ENCODE measurements at places on chromosomes 5 and 9.
A peak's percentile ranks its signal among the peaks of the same experiment; 100 is the strongest.

DNA sequence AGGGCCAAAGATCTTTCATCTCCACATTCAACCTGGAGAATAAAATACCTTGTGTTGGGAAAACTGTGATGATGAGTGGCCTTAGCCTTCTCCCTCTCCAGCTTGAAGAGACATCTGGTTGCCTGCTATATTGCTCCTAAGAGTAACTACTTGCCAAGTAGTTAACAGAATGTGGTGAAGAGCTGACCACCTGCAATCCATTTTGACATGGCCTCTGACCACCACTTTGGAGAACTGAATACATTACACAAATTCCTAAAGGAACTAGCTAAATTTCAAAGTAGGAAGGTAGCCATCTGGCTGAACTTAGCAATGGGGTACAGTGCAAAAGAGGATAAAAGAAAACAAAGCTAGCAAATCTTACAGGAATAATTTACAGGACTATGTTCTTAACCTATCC lies 7.2 kb downstream of the TBCA start:
- DNase-seq, result no peak

GRCh38 chr9:36870960-36871359 lies 163.1 kb downstream of the PAX5 start:
- DNase-seq, result no peak

- DNase-seq, result no peak
These were observed 781.2 kb downstream of the MTRR start for GRCh38 chr5:8650186-8650585.

- DNase-seq, result peak; percentile 43
These were observed 733 bp downstream of the ANGPTL2 start for GRCh38 chr9:127121628-127122175.

DNA sequence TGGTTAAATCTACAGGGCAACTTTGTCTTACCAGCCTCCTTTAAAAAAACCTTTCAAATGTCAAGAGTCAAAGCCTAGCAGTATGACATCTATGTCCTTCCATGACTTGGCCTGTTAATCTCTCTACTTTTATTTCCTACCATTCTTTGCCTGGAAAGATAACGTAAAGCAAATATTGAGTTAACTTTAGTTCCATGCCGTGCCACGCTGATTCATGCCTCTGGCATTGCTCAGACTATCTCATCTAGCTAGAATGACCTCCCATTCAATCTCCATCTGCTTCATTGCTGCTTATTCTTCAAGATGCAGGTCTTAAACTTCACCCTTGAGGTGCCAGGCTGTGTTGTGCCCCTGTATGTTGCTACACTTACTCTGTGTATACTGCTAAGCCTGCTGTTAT lies 729.8 kb downstream of the EFNA5 start:
- no peak for DNase-seq

DNA sequence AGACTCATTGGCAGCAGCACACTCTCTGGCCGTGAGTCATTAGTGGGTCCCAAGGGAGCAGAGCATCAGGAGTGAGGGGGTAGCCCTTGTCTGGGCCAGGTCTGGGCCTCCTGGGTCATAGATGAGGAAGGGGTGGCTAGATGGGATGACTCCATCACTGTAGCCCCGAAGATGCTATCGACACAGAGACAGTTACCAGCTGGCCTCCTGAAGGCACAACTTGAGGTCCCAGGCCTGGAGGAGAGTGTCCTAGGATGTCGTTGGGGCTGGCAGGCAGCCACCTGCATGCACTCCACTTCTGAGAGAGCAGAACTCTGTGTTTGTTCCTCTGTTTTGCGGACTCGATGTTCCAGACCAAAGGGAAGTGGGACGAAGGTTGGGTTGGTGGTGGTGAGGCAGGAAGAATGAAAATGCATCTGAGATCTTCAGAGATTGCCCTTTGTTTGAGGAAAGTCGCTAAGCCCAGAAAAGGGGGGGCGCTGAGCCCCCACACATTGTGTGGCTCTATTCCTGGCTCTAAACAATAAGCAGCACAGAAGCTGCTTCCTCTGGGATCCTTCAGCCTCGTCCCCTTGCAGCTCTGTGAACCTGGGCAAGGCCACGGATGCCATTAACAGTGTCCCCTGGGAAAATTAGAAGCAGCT lies 4.7 kb downstream of the BTNL9 start:
- no peak for DNase-seq

DNA sequence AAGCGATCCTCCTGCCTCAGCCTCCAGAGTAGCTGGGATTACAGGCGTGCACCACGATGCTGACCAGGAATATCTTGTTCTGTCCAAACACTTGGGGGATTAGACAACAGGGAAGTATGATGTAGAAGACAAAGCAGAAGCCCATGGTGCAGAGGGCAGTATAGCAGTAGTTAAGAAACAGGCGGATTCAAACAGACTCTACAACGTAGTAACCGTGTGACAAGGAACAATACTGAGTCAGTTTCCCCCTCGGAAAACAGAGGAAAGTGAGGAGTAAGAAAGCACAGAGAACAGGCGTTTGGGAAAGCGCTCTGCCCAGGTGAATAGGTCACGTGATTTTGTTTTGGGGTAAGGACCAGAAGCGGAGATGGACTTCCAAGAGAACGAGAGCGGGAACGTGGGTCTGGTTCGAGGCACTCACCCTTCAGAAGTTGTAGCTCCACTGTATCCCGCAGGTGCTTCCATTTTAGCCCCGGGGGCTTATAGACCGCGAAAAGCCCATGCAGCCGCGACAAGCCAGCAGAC lies 306 bp downstream of the TRUB2 start:
- no peak for DNase-seq

GRCh38 chr5:39080168-39080567 lies 6.0 kb upstream of the RICTOR start:
- no peak for DNase-seq

DNA sequence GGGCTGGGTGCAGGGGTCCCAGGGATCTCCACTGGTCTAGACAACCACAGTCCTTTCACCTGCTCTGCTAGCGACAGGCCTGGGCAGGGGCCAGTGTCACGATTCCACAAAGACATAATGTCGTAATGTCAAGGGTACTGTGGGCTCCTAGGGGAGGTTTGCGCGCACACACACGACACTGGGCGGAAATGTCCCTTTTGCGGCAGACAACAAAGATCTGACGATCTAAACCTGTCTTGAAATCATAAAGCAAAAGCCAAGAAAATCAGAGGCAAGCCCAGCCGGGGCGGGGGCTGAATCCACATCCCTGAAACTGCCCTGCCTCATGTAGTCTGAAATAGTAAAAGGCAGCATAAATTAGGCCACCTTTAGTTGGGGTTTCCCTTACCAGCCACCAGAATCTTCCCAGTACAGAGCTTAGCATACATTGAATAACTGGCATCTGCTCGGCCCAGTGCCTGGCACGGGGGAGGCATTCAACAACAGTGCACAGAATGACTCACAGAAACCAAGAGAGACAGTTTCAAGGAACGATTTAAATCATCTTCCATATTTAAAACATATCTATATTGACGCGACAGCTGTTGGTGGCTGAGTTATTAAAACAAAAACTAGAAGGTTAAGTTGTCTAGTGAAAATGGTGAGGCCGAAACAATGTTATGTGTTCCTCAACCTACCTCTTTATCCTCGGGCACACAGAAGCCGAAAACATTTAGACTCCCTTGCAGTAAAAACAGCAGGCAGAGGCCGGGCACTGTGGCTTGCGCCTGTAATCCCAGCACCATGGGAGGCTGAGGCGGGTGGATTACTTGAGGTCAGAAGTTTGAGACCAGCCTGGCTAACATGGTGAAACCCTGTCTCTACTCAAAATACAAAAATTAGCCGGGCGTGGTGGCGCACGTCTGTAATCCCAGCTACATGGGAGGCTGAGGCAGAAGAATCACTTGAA lies 151.0 kb downstream of the MYO10 start:
- peak; percentile 81 for DNase-seq

DNA sequence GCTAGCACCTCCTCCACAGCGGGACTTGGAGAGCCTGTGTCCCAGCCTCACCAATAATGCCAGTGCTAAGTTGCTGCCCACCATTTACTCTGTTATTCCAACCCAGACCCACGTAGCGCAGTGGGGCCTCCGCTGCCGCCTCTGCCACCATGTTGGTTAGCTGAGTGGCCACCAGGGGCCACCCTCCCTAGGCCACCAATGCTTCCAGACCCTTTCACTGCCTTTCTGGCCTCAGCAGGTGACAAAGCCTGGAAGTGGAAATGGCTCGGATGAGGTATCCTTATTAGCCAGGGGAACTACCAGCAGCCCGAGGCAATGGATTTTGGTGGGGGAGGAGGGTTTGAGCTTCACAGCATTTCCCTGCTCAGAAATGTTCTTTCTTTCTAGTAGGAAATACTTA lies 110.1 kb downstream of the OSTF1 start:
- no peak for DNase-seq

- no peak for DNase-seq
These were observed 37.1 kb downstream of the FBXW11 start for GRCh38 chr5:171969288-171969880.

GRCh38 chr5:139377226-139377625 lies 5.9 kb downstream of the SLC23A1 start:
- DNase-seq, result peak; percentile 42

GRCh38 chr5:179345433-179346321 lies at the start of gene ADAMTS2:
Gene ADAMTS2 (minus strand): TSS chr5:179345461. CDS start chr5:179345328, 133 bp downstream.
- no peak for DNase-seq

GRCh38 chr9:25453875-25454274 lies 224.4 kb downstream of the TUSC1 start:
- no peak for DNase-seq

DNA sequence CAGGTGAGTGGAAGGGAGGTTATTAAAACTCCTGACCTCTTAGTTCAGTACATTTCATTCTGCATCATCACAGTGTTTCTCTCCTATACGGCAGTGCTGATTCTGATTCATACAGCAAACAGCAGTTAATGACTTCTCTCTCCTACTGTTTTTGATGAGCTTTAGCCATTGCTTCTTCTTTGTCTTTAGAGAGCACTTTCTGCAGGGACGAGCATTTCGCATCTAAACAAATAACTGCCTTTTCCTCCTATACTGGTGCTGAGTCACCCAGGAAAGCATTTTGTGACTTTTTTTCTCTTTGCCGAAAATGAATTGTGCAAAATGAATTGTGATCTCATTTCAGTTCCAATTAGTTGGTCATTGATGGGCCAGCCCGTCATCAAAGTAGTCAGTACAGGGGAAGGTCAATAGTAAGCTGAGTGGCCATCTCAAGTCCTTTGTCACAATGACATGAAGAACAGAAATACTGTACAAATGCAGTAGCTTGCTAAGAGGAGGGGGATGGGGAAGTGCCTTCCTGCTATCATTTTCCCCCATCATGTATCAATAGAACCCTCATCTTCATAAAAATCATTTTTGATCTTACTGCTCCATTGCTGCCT lies 98.5 kb downstream of the INSYN2B start:
- DNase-seq, result no peak

DNA sequence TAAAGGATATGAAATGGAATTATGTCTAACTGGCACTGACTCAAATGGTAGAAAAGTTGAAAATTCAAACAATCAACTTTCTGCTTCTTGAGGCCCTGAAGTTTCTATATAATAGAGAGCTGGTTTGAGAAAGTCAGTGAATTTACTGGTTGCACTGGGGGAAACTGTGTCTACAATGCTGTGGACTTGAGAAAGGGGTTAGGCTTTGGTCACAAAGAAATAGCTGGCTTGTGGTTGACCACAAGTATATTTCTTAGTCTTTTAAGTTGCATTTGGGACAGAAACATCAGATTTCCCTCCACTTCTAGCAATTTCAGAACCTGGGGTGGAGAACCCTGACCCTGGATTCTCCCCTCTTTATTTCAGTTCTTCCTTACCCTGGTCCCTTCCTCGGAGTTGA lies 192.6 kb upstream of the ACTBL2 start:
- no peak for DNase-seq

DNA sequence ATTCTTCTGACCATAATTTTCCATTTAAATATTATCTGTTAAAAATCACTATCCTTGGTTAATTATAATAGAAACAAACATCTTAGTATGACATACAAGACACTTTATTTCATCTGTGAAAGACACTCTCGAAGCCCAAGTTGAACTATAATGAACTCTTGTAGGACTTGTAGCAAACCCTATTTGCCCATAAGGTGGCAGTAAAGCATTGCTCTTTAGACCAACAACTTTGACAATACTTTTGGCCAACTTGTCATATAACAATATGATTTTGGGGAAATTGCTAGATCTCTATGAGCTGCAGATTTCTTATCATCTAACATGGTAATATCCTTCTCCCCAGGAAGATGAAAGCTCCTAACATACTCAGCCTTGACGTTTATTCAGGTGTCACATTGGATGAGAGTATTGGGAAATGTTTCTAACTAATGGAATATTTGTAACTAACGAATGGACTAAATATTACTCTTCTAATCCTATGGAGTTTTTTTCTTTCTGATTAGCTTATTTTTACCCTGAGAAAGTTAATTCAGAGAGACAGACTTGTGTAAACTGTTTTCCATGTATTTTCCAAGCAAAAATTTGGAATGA lies 11.0 kb downstream of the SPINK14 start:
- no peak for DNase-seq

DNA sequence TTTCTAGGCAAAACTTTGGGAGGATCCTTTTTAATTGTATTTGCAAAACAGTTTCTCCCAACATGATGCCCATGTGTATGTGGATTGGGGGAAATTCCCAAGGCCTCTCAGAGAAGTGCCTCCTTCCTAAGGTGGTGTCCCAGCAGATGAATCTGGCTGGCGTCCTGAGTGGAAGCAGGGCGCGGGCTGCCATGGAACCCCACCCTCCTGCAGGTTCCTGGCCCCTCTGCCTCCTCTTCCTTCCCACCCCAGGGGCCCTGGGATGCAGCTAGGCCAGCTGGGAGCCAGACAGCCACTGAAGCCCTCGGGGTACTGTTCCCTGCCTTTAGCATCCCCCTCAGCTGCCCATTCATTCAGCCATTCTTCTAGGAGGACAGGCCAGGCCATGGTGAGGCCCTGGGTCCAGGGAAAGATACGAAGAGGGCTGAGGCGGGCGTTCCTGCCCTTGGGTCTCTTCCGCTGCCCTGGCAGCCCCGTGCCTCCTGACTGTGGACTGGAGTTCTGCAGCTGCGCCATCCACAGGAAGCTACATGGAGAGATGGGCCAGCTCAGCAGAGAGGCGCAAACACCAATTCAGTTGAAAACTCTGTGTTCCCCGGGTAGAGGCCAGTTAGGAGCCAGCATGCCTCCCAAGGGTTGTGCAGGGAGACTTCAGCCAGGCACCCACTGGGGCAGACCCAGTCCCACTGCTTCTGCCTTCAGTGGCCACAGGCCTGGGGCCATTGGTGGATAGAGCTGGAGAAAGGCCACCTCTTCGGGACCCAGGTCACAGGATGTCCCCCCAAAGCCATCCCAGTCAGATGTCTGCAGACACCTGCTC lies 36.5 kb downstream of the ADAMTS2 start:
- no peak for DNase-seq

DNA sequence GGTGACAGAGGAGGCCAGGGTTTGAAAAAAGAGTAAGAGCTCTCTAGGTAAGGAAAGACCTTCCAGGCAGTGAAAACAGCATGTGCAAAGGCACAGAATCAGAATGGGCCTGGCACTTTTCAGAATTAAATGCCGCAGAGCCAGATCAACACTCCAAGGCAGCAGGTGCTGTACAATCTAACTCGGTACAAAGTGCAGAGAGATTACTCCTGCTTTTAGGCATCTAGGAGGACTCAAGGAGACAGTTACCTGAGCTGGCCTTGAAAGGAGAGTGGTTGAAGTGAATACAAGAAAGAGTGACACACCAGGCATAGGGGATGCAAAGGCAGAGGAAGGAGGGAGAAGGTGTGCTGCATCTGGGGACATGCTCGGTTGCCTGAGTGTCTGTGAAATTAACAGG lies 21.5 kb downstream of the HRH2 start:
- DNase-seq, result no peak

GRCh38 chr9:75360252-75360651 lies 271.9 kb downstream of the OSTF1 start:
- no peak for DNase-seq
